ENCODE measurements at places on chromosomes 11 and 22.

- no peak for DNase-seq
Measured at GRCh38 chr11:74950374-74950969, 1.4 kb downstream of the SPCS2 start.

DNA sequence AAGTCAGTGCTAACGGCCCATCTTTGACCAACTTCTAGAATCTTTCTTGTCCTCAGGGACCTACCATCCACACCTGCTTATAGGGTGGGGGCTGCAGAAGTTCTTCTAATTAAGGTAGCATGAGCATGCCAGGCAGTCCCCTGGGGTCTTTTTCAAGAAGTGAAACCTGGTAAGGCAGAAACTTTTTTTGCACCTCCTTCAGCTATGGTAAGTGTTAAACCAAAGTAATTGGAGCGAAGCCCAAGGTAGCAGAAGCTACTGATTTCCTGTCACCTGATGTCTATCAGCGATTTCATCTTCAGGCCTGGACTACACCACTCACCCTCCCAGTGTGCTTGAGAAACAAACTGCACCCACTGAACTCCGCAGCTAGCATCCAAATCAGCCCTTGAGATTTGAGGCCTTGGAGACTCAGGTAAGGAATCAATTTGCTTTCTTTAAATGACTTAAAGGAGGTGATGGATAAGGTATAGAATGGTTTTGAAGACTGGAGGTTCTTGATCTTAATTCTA lies at the start of gene MS4A1:
MS4A1 (plus strand) TSS at position 317 of the 512 bp plus-strand sequence. CDS start 6,528 bp downstream, outside the sequence.
- no peak for DNase-seq

DNA sequence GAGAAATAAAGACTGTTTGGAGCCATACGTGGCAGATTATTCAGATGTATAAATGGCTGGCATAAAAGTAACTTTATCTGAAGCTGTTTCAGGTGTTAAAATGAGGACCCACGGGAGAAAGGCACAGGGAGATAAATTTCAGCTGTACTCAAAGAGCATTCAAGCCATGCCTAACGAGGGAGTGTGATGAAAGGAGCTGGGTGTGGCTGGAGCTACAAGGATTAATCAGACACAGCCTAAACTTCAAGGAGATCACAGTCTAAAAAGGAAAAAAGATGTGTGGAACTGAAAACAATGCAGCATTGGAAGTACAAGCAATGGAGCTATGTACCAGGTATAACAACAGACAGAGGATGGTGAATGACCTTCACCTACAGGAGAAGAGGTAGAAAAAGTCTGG lies 120.8 kb upstream of the APOA1 start:
- no peak for DNase-seq

DNA sequence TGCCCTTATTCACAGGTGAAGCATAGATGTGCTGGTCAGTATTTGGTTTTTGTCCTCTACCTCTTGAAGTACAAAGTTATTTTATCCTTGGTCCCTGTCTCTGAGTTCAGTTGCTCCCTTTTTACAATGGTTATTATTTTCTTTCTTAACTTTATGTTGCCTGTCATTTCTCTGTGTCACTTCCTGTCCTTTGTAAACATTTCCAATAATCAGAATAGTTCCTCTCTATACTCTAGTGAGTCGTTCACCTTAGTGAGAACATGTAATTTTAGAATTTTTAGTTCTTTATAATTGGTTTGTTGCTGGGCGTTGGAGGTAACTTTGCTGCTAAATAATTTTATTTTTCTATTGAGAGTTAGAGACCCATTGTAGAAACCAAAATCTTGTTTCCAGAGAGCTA lies 16.0 kb downstream of the CSTPP1 start:
- DNase-seq = no peak

DNA sequence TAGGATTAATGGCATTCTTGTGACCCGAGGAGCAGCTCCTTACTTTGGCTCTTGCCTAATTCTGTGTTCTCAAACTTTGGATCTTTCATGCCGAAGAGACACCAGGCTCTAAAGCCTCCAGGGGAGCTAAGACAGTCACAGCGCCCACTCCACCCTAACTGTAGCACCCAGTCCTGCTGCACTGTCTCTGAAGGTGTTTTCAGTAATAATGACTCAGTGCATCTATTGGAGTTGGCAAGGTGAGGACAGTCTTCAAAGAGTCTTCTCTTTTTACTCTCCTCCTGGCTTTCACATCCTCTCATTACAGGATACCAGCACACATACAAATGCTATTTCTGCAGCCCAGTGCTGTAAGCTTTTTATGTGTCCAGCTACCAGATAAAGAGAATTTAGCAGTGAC lies 69.4 kb downstream of the PPFIBP2 start:
- no peak for DNase-seq

DNA sequence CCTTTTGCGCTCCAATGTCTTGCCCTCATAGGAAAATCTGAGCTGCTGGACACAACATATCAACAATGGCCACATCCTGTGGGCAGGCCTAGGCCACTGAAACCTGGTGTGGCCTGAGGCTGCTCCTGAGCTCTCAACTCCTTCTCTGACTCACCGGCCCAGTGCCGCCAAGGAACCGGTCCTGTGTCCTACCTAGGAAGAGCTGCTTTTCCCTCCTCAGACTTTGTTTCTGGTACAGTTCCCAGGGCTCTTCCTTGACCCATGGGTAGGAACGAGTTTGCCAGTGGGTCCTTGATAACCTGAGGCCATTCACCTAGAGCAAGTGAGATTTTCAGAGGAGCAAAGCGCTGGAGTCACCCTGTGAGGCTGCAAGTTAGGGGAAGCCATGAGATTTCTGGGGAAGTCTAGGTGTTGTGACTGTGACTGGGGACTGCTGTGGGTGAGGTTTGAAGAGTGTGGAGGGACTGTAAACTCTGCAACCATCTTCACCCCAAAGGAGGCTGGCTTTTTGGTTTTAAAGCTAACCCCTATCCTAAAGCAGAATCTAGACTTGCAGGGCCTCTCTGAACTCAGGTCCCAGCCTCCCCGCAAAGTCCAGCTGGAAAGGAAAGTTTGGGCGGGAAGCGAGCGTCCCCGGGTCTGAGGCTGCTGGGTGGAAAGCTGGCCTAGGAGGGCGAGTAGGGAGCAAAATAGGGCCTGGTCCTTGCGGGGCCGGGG lies 12.0 kb upstream of the PAX6 start:
- DNase-seq = no peak

GRCh38 chr11:16184588-16184987 lies 171.8 kb downstream of the SOX6 start:
- DNase-seq = peak; percentile 69

GRCh38 chr11:45638051-45638450 lies 27.4 kb downstream of the CHST1 start:
- DNase-seq = no peak

GRCh38 chr22:41245917-41246499 lies 5.3 kb upstream of the CHADL start:
- DNase-seq = no peak

DNA sequence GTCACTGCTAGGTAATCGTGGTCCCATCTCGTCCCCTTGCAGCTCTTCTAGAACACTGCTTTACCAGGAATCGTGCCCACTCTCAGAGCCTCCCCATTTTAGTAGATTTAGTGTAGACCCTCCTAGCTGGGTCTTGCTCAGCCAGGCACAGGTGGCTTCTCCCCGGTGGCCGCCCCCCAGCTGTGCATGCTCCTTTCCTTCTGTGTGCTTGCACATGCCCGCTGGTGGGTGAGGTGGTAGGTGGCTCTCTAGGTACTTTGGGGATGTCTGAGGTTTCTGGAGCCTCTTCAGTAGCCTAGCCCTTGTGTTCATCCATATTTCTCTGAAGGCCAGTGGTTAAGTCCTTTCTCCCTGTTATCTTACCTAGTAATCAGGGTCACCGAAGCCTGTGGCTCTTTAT lies 5.6 kb downstream of the TUB start:
- DNase-seq = no peak

DNA sequence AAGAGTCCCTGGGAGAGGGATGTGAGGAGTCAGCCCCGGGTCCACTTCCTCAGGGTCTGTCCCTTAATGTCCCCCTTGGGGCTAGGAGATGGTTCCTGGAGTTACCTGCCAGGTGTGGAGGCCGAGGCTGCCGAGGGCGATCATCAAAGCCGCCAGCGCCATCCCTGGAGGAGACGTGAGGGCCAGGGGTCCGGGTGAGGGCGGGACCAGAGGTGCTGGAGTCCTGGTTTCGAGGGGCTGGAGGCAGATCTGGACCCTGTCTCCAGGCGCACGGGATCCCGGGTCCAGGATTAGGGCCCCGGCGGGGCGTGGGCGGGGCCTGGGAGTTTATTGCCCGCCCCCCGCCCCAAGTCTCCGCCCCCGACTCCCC lies at the start of gene ART5:
ART5 (minus strand) TSS at position 292 of the 370 bp plus-strand sequence; CDS start at position 162, 130 bp downstream.
- no peak for DNase-seq

DNA sequence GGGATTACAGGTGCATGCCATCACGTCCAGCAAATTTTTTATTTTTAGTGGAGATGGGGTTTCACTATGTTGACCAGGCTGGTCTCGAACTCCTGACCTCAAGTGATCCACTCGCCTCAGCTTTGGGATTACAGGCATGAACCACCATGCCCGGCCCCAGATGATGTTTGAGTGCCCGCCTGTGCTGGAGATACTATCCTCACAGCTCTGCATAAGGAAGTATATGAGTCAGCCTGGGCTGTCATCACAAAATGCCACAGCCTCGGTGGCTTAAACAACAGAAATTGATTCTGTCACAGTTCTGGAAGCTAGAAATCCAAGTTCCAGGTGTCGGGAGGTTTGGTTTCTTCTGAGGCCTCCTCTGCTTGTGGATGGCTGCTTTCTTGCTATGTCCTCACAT lies 119.3 kb downstream of the OSBP2 start:
- no peak for DNase-seq

- DNase-seq = peak; percentile 98
Measured at GRCh38 chr11:57072640-57073039, 83.9 kb downstream of the OR5AK2 start.

DNA sequence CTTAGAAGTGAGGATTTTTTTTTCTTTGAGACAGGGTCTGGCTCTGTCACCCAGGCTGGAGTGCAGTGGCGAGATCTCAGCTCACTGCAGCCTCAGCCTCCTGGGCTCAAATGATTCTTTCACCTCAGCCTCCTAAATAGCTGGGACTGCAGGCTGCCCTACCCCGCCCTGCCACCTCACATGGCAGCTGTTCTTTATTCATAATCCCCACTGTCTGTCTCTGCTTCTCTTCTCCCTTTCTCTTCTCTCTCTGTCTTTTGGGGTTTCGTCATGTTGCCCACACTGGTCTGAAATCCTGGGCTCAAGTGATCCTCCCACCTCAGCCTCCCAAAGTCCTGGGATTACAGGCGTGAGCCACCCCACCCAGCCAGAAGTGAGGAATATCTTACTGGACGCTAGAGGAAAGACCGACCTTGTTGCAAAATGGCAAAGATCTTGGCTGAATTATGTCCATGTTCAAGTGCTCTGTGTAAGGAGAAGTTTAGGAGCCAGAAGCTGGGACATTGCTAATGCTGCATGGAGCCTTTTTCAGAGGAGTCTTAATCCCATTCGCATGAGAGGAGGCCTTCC lies 21.9 kb downstream of the KRTAP5-5 start:
- no peak for DNase-seq

DNA sequence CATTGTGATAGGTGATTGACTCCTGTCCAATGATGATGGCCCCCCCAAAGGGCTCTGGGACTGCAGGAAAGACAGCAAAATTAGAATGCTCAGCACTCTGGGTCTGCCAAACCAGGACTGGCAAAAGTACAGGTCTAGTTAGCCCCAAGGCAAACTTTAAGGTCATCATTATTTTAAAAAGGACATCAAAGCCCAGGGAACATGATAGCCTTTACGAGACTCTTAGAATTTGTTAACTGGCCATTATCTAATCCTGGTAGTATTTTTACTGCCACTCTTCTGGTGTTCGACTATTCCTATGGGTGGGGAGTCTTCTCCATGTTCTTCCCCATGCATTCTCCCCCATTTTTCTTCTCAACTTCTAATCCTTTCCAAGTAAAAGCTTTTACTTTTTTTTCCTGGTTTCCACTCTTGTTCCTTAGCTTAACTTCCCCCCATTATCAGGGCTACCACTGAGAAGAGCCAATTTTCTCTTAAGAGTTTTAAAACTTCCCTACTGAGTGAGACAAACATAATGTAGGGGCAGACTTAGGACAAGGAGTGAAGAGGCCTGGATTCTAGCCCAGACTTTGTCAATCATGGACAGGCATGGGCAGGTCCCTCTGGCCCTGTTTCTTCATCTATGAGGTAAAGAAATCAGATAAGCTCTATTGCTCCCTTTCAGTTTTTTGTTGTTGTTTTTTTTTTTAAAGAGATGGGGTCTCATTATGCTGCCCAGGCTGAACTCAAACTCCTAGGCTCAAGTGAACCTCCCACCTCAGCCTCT lies 7.1 kb downstream of the DDB1 start:
- peak; percentile 16 for DNase-seq

DNA sequence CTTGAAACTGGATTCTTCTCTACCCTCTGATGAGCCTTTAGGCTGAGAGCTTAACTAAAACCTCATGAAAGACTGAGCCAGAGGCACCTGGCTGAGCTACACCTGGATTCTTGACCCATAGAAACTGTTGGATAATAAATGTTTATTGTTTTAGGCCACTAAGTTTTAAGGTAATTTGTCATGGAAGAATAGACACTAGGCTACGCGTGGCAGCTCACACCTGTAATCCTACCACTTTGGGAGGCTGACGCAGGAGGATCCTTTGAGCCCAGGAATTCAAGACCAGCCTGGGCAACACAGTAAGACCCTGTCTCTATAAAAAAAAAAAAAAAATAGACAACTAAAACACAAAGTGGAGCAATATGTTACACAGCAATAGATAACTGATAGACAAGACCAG lies 29.2 kb upstream of the UPB1 start:
- DNase-seq = no peak

DNA sequence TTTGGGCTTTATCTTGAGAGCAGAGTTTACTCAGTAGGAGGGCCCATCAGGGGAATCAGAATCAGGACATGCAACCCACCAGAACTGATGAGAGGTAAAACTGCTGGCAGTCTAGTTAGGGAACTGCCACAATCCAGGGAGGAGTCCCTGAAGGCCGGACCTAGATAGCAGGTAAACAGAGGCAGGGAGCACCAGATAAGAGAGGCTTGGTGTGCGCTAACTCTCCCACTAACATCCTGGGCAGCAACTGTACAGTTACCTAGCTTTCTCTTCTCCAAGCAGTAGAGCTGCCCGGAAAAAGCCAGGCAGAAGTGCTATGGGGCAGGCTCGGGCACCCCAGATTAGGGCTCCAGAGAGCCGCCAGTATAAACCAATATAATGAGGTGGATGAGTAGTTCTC lies 865 bp upstream of the AMOTL1 start:
- no peak for DNase-seq

DNA sequence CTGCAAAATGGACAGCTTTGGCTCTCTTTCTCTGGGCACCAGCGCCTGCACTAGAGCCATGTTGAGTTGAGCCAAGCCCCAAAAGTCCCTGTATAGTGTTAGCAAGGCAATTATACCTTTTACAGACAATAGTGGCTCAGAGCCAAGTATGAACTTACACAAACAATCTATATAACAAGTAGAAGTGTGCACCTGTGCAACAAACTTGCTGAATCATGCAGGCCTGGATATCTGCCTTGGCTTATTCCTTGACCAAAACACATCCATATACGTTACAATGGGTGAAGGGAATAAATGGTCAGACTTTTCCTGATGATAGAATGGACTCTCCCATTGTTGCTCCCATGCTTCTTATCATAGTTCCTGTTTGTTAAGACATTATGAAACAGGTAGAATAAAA lies 3.8 kb upstream of the OR52I2 start:
- no peak for DNase-seq

- DNase-seq = no peak
Measured at GRCh38 chr22:46653596-46653995, 33.4 kb downstream of the GRAMD4 start.

Data from astrocyte (in vitro differentiated cells and primary cell).